Glomerular endothelial cell (primary cell): ENCODE measurements at places on chromosomes 11 and 22. TPM values are rescaled to one million over a fixed set of nuclear protein-coding genes. Genes with fewer than 3 reads are reported as not detected.

DNA sequence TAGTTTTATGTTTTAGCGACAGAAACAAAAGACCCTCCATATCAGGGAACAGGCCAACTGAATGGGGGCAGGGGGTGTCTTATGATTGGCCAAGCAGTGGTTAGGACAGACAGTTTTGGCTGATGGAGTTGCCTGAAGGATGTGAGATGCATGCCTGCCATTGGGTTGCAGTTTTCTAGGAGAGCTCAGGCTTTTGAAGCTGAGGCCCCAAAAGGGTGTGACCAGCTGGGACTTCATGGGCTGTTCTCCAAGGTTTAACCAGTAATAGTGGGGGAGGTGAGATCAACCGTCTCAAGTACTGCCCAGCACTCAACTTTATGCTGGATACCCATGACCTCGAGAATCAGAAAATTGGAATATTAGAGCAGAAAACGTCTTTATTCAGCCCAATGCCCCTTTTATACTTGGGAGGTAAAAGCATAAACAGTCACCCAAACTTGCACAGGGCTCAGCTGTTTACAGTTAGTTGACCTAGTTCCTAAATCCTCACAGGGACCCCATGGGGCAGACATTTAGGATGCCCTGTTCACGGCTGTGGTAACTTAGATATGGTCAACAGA lies 13.5 kb downstream of the DTX4 start:
- no peak for DNase-seq

GRCh38 chr11:47259232-47259977 lies 1.6 kb downstream of the NR1H3 start:
- no peak for DNase-seq

DNA sequence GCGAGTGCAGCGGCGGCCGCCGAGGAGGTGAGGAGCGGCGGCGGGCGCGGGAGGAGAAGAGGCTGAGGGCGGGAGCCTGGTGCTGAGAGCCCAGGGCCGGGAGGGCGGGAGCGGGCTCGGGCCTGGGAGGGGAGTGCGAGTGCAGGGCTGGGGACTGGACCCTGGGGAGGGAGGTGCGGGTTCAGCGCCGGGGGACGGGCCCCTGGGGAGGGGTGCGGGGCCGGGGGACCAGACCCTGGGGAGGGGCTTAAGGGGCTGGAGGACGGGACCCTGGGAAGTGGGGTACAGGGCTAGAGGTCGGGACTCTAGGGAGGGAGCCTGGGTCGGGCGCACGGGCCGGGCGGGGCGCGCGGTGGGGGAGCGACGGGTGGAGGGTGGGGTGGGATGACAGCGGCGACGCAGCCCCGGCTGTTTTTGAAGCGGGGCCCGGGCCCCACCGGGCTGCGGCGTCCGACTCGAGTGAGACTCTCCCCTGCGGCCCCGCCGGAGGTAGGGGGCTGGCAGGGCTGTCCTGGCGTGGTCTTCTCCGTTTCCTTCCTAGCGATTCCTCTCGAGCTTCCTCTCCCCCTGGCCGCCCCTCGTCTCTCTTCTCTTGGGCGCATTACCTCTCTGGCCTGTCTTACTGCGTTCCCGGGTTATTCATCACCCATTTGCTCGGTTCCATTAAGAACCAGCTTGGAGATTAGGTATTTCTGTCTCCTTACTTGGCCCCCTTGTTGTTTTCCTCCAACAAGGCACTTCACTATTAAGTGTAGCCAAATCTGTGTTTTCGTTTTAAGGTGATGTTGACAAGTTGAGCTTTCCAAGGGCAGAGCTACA lies 754 bp downstream of the NUP50 start:
- no peak for DNase-seq

- DNase-seq = no peak
Observed at GRCh38 chr22:50049299-50050195, 8.6 kb downstream of the TTLL8 start.

GRCh38 chr11:83502041-83502440 lies 215.9 kb upstream of the CCDC90B start:
- no peak for DNase-seq

DNA sequence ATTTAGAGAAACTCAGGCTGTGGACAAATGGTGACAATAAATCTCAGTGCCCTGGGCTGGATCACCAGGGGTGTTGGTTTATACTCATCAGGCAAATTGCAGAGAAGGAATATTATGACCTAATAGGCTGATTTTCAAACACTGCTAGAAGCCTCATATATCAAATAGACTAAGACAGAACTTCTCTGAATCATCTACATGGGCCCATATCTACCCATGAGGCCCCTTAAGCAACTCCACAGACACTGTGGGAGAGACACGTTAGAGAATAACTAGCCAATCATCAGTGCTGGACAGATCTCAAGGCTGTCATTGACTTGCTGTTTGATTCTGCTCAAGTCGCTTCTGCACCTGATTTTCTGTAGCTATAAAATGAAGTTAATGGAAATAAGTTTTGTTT lies 545.8 kb downstream of the SOX6 start:
- no peak for DNase-seq

The MS4A3 gene
- not detected in 2 replicates for total RNA-seq

- DNase-seq = no peak
Observed at GRCh38 chr11:54930930-54931329, 224.3 kb downstream of the OR4A5 start.

DNA sequence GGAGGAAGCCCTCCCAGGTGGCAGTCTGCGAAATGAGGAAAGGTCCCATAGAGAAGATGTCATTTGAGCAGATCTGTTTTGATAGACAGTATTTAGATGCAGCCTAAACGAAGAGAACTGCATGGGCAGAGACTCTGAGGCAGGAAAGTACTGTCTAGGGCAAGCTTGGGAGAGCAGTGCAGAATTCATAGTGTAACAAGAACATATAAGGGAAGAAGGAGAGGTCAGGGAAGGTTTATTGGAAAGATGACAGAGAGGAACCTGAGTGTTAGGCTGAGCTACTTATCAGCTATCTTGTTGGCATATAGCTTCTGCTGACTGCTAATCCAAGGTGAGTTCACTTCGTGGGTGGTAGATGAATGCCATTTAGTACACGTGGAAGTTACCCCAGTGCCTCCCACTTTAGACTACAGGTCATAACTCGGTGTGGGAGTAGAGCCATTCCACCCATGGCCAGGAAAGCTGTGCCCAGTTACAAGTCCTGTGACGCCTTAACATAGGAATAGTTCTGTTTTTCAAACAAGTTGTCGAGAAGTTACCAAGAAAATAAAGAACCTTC lies 99.5 kb downstream of the DBX1 start:
- no peak for DNase-seq

DNA sequence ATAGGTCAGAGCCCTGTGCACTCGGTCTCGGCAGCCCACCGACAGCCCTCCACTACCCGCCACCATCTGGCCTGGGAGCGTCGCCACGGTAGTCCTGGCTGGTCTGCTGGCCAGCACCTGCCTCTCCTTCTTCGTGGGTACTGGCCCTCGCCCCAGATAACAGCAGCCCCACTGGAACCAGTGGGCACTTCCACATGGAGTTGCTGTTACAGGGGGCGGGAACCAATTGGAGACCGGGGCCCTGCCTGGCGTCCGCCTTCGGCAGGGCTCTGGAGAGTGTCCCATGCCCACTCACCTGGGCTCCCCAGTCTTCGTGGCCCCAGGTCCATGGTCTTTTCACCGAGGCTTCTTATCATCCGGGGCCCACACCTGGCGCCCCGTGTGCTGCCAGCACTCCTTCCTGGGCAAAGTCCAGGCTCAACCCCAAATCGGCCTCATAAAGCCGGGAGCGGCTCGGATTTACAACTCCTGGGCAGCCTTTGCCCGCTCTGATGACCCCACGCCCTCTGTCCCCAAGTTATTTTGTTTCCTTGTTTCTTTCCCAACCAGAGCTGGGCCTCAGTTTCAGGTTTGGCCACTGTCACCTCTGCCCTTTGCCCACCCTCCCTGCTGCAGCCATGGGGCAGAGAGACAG lies 12.9 kb upstream of the EHD1 start:
- no peak for DNase-seq

DNA sequence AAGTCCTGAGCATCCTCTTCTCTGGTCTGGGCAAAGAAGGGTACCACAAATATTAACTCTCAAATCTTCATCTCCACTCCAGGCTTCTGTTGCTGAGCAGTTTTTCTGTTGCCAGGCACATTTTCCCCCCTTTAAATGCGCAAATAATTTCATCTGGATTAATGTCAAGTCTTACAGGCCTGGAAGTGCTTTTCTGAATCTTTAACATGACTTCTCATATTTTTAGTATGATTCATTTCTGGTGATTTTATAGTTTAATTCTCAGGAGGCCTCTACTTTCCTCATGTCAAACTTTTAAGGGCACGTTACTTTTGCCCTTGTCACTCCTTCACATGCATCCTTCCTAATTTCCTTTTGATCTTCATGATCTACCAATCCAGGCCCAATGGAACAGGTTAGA lies 510.2 kb downstream of the METTL15 start:
- DNase-seq = no peak

- no peak for DNase-seq
Observed at GRCh38 chr11:15097411-15097810, 17.3 kb upstream of the INSC start.
